ENCODE measurements at places on chromosomes 13 and 19. TPM values are rescaled to one million over a fixed set of nuclear protein-coding genes. Genes with fewer than 3 reads are reported as not detected.

DNA sequence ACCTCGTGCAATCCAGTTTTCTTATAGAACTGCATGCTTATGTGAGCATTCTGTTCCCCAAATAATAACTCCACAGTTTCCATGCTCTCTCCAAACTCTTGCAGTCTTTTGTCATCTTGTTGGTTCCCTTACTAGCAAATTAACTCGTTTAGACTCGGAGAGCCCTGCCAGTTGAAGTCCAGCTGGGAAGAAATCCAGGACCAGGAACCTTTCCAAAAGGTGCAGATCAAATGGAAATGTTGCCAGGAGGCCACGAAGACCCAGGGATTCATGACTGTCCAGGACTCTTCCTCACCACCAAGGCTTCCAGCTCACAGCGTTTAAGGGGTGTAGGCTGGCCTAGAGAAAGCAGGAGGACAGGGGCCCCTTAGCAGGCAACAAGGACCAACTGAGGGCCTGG, 2.1 kb upstream of the TDRD12 start:
- no peak for ATAC-seq

DNA sequence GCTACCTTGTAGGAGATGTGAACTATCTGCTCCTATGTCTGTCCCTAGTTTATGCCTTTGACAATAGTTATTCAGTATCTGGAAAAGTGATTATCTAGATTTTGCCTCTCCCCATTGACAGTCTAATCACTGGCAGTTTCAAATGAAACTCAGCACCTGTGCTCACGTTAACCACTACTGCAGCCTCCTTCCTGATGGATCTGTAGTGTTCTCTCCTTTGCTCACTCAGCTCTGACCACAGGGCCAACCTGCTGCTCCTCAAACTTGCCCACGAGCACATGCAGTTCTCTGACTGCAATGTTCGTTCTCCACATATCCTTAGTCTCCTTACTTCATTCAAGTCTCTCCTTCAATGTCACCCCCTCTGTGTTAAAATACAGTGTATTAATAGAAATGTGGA, 230.1 kb downstream of the NHLRC3 start:
- ATAC-seq = no peak

- ATAC-seq = peak; percentile 88
Measured at GRCh38 chr13:98997738-98998641, 20.1 kb upstream of the DOCK9 start.

The EML2 gene
- total RNA-seq = 85.4 TPM

The ZGLP1 gene
- 1.0 TPM for total RNA-seq

GRCh38 chr19:970695-971094, 13.4 kb upstream of the WDR18 start:
- no peak for ATAC-seq

DNA sequence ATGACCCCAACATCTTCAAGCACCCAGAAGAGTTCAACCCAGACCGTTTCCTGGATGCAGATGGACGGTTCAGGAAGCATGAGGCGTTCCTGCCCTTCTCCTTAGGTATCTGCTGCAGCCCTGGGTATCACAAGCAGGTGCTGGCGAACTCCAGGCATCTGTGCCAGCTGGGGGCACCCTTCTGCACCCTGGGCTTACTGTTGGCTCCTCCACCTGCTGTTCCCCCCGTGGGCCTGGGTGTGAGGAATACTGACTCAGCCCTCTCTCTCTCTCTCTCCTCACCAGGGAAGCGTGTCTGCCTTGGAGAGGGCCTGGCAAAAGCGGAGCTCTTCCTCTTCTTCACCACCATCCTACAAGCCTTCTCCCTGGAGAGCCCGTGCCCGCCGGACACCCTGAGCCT, 13.0 kb downstream of the CYP2S1 start:
- peak; percentile 25 for ATAC-seq

DNA sequence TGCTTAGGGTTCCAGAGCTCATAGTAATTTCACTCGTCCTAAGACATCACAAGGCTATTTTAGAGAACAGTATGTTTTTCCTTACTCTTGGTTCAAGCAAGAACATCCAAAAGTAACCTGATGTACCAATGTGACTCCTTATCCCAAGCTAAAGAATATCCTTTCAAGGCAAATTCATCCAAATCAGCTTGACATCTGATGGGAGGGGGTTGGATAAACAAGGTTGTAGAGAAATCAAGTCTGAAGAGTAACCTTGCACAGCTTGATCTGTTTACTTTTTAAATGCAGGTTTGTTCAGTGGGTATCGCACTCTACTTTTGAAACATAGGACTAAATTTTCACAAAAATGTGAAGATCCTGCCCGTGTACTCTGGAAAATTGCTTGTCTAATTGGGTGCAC, 201.2 kb downstream of the GGACT start:
- ATAC-seq = no peak

- ATAC-seq = no peak
Measured at GRCh38 chr13:49410006-49410405, 33.9 kb downstream of the CAB39L start.

The ELAVL3 gene
- total RNA-seq = not detected

DNA sequence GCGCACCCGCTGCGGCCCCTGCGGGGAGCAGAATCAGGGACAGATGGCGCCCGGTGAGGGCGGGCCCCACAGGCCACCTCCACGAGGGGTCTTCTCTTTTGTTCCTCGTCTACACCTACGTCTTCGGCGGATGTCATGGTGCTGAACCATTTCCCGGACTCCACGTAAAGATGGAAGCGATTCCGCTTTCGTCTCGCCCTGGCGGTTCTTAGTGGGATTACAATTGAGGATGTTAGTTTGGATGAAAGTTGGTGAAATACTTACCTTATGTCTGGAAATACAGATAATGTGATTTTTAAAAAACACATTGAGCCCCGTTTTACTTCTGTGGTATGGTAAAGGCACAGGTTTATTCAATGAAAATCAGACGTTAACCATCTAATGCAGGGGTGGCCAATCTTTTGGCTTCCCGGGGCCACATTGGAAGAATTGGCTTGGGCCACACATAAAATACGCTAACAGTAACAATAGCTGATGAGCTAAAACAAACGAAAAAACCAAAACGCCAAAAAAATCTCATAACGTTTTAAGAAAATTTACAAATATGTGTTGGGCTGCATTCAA, 1.4 kb upstream of the ZMYM5 start:
- ATAC-seq = no peak

GRCh38 chr13:43391036-43391435, 367.6 kb downstream of the DNAJC15 start:
- ATAC-seq = no peak

The TMEM221 gene
- not detected for total RNA-seq

- ATAC-seq = no peak
Measured at GRCh38 chr13:43271152-43271551, 247.8 kb downstream of the DNAJC15 start.

GRCh38 chr13:41492432-41493260, 35.3 kb downstream of the RGCC start:
- peak; percentile 39 for ATAC-seq

The ZNF284 gene
- 0.36 TPM for total RNA-seq

DNA sequence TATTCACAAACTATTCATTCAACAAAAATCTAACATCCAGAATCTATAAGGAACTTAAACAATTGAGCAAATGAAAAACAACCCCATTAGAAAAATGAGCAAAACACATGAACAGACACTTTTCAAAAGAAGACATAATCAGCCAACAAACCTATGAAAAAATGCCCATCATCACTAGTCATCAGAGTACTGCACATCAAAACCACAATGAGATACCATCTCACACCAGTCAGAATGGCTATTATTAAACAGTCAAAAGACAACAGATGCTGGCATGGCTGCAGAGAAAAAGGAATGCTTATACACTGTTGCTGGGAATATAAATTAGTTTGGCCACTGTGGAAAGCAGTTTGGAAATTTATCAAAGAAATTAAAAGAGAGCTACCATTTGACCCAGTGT, 487.6 kb downstream of the GPC6 start:
- ATAC-seq = no peak

- ATAC-seq = no peak
Measured at GRCh38 chr13:110677731-110678545, 28.0 kb downstream of the CARS2 start.

- ATAC-seq = peak; percentile 55
Measured at GRCh38 chr13:91168386-91168711, 179.1 kb upstream of the MIR17HG start.

- ATAC-seq = peak; percentile 82
Measured at GRCh38 chr19:57269515-57270250, 10.6 kb upstream of the ZNF460 start.

GRCh38 chr19:46637224-46637623, 1.2 kb upstream of the GNG8 start:
- no peak for ATAC-seq

The CTU1 gene
- total RNA-seq = 5.3 TPM

DNA sequence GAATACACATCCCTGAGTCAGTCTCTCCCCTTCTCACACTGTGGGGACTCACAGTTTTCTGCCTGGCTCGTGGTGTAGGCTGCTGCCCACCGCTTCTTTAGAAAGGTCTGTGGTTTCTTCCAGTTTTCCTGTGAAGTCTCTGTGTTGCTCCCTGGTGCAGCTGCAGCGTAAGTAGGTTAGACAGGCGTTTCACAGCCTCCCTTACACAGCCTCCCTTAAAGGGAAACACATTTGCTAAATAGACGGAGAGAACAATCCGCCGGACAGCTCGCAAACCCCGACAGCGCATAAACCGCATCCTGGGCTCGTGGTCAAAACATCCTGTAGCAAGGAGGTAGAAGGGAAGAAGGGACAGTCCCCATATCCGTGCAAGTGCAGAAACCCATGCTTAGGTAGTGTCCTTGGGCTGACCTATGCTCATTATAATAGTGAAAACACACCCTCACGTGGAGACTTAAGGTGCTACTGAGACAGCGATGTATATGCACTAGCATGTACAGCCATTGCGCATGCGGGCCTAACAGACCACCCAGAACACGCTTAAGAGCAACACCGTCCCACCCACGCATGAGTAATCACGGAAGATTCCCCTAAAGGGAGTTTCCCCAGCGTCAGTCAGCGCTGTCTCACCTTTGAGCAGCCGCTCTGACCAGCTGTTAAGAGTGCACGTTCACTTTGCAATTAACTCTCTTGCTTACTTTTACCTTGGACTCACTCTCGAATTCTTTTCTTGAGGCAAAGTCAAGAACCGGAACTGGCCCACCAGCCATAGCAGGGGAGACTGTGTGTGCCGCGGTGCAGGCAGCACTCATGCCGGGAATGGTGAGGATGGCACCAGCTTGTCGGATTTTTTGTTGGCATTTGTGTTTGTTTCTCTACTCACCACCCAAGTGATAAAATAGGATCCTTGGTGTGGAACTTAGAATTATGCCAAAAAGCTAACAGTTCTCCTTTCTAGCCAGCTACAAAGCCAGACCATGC, 16.6 kb downstream of the SIGLEC8 start:
- peak; percentile 88 for ATAC-seq

DNA sequence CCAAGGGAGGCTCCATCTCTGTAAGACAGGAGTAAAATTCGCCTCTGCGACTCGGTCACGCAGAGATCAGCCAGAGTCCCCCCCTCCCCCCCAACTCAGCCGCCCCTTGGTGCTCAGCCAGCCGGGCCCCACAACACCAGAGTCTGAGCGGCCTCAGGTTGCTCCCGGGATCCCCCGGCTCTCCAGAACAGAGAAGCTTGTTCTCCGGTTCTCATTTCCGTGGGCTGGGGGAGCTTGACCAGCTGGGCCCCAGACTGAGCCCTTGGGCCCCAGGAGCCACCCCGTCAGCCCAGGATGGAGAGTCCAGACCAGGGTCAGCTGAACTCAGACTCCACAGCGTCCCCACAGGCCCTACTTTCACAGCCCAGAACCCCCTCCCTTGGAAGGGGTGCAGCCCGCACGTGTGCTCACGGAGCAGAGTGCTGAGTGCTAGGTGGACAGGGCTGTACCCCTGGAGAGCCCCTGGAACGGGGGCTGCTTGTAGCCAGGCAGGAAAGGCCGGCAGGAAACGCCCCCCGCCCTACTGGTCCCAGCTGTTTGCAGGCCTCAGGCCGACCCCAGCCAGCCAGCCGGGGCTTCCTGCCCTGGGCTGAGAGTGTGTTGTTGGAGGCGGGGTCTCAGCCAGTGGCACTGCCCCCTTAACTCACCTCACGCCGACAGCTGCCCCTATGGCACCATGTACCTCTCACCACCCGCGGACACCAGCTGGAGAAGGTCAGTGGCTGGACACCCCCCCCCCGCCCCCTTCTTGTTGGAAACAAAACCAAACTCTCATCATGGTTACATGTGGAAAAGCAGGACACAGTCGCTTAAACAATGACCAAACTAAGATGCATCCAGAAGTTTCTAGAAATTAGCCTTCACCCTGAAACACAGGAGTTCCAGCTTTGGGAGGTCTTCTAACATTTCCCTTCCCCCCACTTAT, 44.4 kb downstream of the COMP start:
- ATAC-seq = no peak

DNA sequence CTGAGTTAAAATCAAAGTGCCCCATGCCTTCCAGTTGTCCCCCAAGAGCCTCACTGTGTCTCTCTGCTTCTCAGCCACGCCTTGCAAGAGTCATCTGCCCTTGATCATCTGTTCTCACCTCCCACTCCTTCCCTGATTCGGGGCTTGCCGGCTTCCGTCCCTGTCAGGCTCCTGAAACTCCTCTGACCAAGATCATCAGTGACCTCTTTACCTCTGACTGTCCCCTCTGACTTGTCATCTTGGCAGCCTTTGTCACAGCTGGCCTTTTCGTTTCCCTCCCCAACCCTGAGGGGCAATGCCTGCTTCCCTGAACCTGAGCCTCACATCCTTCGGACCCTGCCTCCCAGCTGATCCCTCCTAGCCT, 66.3 kb downstream of the MAP4K1 start:
- no peak for ATAC-seq

The YJEFN3 gene
- 1.00 TPM for total RNA-seq

DNA sequence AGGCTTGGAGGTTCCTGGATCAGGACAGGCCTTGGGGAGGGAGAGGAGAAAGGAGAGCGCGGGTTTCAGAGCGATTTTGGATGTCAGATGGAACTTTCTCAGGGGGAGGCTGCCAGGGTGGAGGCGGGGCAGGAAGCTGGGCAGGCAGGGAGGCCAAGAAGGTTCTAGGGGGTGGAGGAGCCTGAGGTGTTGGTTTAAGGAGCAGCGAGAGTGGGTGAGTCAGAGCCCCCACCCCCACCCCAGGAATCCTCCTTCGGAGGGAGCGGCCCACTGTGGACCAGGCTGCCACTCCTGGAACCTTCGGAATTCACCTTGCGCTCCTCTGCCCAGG, 15.9 kb upstream of the NOP53 start:
- ATAC-seq = peak; percentile 90

DNA sequence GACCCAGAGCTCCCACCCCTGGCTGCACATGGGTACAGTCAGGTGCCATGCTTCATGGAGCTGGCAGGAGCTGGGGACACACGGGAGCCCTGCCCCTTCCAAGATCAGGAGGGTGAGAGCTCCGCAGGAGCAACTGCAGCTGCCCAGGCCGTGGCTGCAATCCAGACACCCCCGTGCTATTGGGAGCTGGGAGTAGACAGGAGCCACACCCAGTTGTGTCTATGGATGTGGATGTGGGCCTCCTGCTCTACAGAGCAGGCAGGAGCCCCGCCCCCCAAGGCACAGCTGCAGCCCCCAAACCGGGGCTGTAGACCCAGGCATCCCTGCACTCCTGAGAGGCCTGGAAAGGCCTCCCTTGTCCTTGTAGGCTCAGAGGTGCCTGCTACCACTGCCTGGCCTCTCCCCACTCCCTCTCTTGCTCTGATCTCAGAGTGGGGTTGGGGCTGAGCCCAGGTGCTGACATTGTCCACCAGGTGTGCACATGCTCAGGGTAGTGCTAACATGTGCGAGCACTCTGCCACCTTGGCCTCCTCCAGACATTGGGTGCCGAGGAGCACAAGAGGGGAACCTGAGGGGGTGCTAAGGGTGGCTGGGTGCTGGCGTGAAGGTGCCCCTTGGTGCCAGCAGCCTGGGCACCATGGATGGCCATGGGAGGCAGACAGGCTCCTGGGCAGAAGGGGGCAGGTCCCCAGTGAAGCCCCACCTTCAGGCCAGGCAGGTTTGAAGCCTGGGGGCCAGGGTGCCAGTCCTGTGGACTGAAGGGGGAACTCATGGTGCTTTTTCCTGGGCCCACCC, 8.0 kb upstream of the BAX start:
- ATAC-seq = peak; percentile 18
